ENCODE measurements at places on chromosomes 2 and 18. TPM values are rescaled to one million over a fixed set of nuclear protein-coding genes. Genes with fewer than 3 reads are reported as not detected.

The LRP2 gene
- 0.02 TPM for total RNA-seq

The C18orf32 gene
- total RNA-seq = 17.4 TPM

The NMUR1 gene
- total RNA-seq = not detected

The PRSS56 gene
- total RNA-seq = 0.13 TPM

The CHRNA1 gene
- not detected for total RNA-seq

The DYNAP gene
- total RNA-seq = not detected

The RFTN2 gene
- not detected for total RNA-seq

Measured in A549 treated with Hydrocortisone at 1 μM for 4 hours (cell line).